ENCODE measurements at places on chromosomes 7 and 10.
A peak's percentile ranks its signal among the peaks of the same experiment; 100 is the strongest.

DNA sequence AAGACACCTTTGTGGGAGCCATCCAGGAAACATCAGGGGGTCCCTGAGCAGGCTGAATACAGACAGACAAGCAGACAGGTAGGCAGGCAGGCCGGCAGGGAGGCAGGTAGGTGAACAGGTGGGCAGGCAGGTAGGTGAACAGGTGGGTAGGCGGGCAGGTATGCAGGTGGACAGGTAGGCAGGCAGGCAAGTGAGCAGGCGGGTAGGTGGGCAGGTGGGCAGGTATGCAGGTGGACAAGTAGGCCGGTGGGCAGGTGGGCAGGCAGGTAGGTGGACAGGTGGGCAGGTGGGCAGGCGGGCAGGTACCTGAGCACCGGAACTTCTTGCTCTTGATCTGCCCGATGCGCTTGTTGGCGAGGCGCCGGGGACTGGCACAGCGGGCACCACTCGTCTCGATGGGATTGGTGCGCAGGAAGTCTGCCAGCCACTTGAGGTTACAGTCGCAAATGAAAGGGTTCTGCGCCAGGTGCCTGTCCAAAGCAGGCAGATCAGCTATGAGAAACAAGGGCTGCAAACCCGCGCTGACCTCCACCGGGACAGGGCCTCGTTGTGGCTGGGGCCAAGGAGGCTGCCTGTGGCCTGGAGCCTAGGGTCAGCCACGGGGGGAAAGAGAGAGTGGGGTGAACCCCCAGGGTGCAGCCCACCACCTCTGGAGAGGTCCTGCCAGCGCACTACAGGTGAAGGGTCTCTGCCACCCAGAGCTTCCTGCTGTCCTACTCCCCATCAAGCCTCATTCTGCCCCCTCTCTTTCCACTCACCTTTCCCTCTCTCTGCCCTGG lies 136.9 kb downstream of the SLIT1 start:
- DNase-seq = no peak

DNA sequence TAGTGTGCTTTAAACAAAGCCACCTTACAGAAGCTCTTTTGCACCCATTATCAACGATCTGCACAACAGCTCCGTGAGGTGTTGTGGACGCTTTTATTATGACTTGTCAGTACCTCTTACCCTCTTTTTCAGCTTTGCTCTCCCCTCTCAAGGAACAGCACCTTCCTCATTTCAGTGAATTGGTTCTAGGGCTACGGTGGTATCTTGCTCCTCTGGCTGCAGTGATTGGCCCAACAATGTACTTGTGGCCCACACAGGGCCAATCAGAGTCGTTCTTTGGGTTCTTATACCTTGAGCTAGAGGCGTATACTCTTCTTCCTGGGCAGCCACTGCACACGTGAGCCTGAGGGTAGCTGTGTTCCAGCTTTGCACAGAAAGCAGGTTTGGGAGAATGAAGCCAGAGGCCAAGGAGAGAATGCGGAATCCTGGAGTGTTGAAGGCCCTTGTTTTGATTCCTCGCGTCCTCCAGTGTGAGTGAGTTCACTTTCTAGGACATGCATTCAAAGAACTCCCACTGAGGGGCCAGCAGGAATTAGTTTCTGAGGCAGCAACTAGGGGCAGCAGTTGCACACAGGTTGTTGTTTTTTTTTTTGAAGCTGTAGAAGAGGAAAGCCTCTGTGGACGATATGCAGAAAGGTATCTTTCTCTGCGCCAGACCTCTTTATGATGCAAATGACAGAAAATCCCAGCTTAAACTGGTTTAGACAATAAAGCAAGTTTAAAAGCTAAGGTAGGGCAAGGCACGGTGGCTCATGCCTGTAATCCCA lies 49.8 kb upstream of the PDZD8 start:
- no peak for DNase-seq

DNA sequence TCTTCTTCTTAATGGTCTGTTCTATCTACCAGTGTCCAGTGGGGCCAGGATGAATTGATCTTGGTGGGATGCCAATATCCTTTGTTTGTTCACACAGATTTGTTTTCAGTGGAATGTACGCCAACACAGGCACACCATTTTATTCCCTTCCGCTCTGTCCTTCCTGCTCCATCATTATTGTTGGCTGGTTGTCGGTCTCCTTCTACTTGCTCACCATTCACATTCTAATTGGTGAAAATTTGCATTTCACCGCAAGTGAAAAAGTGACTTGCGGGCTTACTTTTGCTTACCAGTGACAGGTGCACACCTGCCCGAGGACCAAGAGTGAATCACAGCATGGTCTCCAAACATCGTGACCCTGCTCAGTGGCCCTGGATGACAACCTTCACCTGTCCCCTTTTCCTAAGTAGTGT lies 148.3 kb downstream of the NOC3L start:
- DNase-seq = no peak

DNA sequence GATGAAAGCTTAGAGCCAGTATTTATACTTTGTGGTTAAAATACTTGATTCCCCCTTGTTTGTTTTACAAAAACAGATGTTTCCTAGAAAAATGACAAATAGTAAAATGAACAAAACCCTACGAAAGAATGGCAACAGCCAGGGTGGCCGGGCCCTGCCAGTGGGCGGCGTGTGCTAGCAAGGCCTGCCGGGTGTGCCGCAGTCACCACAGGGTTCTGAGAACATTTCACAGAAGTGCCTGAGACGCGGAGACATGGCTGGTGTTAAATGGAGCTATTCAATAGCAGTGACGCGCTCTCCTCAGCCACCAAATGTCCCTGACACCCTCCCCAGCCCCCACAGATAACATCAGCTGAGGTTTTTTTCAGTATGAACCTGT lies 14.5 kb downstream of the GPR146 start:
- DNase-seq = peak; percentile 53

DNA sequence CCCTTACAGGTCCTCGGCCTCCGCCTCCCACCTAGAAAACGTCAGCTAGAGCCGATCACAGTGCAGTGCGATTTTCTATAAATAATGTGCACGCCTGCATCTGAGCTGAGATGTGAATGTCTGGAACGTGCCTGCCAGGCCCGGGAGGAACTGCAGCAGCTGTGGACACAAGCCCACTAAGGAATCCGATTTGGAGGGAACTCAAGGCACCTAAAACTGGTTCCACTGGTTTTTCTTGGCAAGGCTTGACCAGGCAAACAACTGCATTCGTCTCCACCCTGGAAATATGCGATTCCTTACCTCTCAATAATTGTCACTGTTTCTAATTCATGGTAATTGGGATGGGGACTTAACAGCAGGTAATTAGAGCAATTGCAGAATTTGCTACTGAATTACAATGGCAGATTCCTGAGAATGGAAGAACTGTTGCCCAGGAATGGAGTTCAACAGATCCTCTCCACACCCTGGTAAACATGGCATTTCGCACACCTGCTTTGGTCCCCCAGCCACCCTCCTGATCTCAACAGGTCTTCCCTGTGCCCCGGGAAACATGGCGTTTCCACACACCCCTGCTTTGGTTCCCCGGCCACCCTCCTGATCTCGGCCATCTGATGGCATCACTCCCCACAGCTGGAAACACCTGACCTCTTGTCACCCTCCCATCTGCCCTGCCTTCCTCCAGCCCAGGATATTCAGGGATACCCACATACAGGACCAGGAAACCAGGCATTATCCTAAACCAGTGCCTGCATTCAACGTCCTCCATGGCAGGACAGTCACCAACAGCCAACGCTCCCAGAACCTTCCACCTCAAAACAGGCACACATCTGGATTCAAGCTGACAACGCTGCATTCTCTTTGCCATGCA lies 76.0 kb downstream of the DIP2C start:
- no peak for DNase-seq
